ENCODE measurements at places on chromosomes 3 and 15.

GRCh38 chr3:132726341-132726823 lies 4.2 kb upstream of the NPHP3 start:
- DNase-seq, result peak; percentile 5

DNA sequence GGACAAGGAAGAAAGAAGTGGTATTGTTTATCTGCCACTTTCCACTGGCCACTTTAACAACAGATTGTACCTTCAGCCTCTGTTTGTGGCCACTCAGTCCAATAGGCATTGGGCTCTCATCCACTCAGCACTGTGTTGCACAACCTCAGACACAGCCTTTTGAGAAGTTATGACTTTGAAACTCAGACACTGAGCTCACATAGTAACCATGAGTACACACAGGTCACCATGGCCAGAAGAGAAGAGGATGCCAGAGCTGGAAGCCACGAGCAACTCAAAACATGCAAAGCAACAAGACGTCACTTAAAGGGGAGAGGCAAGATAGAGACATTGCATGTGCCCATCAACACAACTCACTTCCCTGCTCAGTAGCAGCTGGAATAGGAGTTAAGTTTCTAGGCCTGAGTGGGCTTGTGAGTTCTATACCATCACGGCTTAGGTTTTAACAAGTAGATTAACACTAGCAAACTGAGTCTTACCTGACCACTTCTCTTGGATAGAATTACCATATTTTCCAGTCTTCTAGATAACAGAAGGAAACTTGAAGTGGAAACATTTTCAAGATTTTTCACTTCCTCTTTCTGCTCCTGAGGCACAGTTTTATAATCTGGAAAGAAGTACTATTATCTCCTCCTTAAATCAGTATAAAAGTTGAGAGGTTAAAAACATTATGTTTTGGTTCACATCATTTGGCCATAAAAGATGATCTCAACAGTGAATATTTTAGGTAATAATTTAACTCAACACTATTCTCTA lies 103.5 kb downstream of the IMPG2 start:
- DNase-seq, result peak; percentile 82

- DNase-seq, result no peak
Measured at GRCh38 chr3:177251755-177252154, 54.5 kb upstream of the TBL1XR1 start.

DNA sequence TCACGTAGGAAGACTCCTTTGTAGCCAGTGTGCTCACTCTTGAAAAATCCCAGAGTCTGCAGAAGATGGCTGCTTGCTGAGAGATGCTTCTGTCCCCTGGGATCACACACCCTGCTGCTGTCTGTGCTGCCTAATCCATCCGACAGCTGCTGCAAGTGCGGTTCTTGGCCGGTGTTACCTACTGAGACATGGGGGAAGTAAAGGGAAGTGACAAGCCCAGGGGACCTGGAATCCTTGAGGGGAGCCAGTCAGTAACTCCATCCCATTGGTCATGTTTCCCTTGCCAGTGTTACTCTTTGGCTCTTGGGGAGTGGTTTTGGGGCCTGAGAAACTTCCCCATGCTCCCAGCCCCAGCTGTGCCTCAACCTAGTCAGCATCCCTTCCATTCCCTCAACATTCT lies 8.3 kb upstream of the CPNE9 start:
- no peak for DNase-seq

DNA sequence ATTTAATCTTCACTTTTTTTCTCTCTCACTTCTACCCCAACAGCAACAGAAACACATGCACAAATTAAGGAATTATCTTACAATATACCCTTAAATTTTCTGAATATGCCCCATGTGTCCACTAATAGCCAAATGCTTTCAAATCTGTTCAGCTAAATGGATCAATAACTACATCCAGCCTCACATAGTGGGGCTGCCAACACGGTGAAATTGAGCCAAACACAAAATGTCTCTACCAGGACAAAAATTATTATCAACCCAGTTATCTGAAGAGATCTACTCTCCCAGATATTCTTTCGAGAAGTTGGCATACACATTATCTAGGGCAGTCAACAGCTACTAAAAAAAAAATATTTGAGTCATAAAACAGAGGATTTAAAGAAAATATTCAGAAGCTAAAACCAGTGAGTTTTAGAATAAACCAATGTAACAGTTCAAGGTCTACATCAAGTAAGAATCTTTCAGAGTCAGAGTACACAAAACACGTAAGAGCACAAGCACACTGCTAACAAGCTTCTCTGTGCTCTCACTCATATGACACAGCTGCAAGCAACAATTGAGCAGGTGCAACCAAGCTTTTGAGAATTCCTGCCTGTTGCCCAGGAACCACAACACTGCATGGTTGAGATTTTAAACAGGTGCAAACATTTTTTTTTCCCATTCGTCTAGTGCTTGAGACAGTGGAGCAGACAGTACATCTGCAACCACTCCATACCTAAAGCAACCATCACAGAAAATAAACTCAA lies 247.7 kb downstream of the ZBTB20 start:
- DNase-seq, result no peak

DNA sequence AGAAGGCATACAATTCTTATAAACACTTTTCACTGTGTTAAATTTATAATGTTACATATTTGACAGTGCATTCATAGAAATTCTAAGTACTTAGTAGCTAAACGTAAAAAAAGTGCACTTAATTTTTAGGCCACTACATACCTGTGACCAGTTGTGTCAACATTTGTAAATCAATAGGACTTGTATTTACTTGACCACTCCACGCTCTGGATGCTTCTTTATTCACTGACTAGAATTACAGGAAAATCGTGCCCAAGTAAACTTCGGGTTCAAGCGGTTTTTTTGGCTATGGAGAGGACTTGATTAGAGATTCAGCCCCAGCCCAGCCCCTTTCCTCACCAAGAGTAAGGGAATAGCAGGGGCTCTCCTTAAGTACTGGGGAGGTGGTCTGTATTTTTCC lies 21.8 kb downstream of the WDR53 start:
- no peak for DNase-seq

GRCh38 chr15:65195548-65195923 lies 10.4 kb upstream of the CLPX start:
- DNase-seq, result no peak

DNA sequence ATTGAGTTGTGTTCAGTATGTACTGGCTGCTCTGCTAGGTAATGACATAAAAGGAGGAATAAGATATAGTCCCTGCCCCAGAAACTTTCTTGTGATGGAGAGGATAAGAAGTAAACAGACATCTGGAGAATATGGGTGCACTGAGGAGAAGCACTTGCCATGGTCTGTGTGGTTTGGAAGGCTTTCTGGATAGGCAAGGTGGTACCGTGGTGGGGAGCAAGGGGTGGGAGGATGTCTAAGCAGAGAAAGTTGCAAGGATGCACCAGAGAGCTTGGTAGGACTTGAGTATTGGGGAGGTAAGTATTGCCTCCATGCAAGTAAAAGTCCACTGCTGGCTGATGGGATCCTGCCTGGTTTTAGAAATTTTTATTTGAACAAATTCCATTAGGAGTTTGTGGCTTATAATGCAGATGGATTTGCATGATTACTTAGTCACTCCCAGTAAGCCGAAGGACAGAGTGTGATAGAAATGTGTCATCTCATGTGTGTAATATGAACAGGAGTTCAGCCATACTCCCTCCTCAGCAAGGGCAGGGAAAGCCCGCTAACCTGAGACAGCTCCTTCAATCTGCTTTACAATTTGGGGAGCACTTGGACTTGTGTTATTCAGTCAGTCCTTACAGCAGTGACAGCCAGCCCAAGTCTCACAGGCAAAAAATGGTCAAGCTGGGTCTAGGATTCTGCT lies 53.6 kb downstream of the CLSTN2 start:
- DNase-seq, result no peak

- DNase-seq, result no peak
Measured at GRCh38 chr3:142930463-142930862, 33.0 kb downstream of the PAQR9 start.

DNA sequence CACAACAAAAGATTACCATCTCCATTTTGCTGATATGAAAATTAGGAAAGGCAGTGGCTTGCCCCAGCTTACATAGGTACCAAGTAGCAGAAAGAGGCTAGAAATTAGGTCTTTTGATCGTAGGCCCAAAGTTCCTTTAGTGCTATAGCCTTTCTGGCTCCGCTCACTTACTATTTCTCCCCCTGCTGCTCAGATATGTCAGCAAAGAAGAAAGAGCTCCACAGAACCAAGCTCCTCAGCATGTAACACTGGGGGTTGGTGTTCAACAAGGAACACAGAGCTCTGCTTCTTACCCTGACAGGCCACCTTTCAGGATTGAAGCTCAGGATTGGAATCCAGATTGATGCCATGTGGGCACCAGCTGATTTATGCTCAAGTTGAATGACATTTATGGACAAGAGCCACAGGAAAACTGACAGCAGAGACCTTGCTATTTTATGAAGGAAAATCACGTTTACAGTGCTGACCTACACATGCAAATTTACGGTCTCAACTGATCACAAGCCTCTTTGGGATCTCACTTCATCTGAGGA lies 6.1 kb upstream of the IL12A start:
- DNase-seq, result no peak

GRCh38 chr15:89452330-89452836 lies 44.0 kb downstream of the RHCG start:
- DNase-seq, result no peak

GRCh38 chr15:83850015-83850414 lies 196.1 kb downstream of the ADAMTSL3 start:
- DNase-seq, result no peak

DNA sequence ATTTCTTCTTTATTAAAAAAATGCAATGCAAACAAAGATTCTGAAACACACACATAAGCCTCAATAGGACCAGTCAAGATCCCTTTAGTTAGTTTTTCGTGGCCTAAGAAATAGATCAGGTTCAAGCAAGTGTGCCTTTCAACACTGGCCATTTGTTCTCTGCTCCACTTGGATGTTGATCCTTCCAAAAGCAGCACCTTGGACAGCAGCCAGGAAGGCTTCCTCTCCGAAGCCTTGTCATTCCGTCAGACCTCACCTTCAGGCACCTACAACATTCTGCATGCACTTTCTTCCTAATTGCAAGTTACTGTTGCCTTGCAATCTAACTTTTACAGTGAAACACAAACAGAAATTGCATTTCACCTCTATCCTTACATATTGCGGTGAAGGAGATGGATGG lies 155.9 kb upstream of the FEZF2 start:
- DNase-seq, result no peak

- peak; percentile 95 for DNase-seq
Measured at GRCh38 chr3:90015688-90016356, 908.4 kb downstream of the EPHA3 start.

DNA sequence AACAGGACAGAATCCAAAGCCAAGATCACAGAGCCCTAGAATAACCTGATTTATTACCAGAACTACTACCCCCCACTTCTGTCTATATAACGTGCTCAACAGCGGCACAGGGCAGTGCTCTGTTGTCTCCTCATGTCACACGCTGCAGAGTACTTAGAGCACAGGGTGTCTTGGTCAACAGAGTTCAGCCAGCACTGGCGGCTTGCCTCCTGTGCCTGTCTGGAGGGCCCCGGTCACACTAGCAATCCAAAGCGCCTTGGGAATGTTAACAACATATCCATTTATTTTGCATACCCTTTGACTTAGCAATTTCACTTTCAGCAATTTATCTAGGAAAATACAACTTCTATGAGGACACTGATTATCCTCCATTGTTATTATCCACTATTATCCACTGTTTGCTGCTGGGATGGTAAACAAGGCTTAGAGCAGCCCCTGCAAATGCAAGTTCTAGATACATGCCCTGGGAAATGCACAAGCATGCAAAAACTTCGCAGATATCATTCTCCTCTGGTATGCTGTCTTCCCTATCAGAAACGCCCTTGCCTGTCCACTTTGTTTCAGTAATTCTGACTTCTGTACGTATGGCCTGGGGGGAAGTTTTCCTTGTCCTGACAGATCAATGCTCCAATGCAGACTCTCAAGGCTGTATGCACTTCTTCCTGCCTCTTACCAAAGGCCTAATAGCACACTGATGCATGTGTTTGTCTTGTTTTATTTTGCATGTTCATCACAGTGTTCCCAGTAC lies 86.2 kb upstream of the OCA2 start:
- no peak for DNase-seq

GRCh38 chr3:39108200-39108710 lies 775 bp downstream of the TTC21A start:
- DNase-seq, result no peak

DNA sequence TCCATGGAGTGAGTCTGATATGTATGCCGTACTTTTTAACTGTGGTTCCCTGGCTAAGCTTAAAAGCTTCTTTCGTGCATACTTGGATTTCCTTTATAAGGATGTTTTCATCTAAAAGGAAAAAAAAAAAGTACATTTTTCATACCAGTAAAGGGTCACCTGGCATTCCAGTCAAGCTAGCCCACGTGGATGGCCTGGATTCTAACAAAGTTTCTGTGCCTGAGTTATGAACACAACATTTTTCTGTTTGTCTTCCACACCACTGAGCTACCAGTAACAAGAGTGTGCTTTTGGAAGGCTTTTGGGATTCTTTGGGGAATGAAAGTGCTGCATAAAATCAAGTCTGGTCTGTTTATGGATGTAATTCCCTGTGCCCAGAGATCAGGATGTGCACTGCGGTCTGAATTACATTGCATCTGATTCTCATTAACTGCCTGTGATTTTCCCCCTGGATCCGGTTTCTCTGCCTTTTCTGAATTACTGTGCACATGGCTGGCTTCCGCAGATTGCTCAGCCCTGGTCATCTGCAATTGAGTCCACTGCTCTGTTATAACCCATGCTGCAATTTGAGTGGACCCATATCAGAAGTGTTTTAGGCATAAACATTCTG lies 38.2 kb upstream of the MAGI1 start:
- DNase-seq, result peak; percentile 85

- no peak for DNase-seq
Measured at GRCh38 chr3:131403216-131403895, 21.8 kb downstream of the NUDT16 start.

DNA sequence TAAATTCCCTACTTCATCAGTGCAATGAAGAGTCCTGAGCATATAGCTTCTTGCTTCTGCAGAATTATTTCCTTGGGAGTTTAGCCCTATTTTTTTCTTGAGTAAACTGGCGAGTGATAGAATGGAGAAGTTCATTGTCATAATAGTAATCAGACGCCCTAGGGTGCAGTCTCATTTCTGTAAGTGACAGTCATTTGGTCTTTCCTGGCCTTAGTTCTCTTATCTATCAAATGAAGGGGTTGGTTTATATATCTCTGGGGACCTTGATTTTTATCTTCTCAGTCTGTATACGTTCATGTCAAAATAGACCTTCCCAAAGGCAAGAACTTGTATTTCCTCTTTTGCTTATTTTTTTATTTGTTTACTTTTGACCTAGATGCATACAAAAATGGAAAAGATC lies 9.9 kb upstream of the ALPK3 start:
- DNase-seq, result no peak

DNA sequence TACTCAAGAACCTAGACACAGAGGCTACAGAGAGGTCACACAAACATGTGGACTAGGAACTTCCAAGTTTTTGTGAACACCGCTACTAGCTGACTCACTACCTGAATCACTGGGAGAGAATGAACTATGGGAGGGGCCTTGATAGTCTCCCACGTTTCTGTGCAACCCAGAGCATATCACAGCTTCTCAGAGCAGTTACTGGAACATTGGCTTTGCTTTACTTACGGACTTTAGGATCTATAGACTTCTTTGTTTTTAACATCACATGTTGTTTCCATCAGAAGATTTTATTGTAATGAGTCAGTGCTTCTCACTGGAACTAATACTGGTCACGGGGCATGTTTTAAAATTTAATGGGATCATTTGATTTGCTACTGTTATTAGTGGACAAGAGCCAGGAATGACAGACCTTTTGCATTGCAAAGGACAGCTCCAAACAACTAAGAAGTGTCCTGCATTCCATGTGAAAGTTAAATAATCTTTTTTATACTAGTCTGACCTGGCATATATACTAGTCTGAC lies 35.6 kb downstream of the RTP4 start:
- peak; percentile 94 for DNase-seq
